ENCODE measurements at places on chromosomes 1 and 21.

GRCh38 chr1:154429118-154429517, 24.0 kb downstream of the IL6R start:
- no peak for DNase-seq

GRCh38 chr1:221715321-221716169, 26.3 kb downstream of the DUSP10 start:
- DNase-seq: no peak

- no peak for DNase-seq
These were observed 103.0 kb upstream of the PLPPR5 start for GRCh38 chr1:99107680-99108079.

GRCh38 chr1:192566657-192567056, 8.9 kb upstream of the RGS1 start:
- DNase-seq: no peak

- no peak for DNase-seq
These were observed 241.2 kb upstream of the SAMSN1 start for GRCh38 chr21:14787312-14787711.

DNA sequence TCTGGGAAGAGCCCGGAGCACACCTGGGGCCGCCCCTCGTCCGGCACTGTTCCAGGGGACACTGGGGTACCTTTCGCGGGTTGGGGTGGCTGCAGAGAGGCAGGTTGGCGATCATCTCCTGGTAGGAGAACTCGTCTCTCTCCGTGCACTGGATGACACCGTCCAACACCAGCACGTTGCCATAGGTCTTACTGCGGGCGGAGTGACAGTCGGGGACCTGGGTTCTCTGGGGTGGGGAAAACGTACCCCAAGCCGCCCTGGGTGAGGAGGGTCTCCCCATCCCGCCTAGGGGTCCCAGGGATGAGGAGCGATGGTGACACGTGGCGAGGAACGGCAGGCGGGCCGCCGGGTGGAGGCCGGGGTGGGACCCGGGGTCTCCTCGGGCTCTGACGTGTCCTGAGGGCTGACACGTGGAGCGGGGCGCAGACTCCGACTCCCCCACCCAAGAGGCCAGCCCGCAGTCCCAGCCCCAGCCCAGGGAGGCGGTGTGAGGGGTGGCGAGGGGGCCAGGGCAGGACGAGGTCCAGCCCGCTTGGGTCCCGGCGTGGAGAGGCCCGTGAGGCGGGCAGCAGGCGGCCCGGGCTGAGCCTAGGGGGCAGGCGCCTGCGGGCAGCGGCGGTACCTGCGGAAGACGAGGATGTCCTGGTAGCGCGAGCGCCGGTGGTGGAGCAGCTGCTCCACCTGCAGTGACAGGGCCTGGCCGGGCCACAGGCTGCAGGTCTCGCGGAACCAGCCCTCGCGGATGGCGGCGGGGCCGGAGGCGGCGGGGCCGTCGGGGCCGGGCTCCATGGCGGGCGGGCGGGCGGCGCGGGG, 457 bp downstream of the SRM start:
- no peak for DNase-seq

- DNase-seq: no peak
These were observed 212.0 kb downstream of the SLC45A1 start for GRCh38 chr1:8529901-8530300.

DNA sequence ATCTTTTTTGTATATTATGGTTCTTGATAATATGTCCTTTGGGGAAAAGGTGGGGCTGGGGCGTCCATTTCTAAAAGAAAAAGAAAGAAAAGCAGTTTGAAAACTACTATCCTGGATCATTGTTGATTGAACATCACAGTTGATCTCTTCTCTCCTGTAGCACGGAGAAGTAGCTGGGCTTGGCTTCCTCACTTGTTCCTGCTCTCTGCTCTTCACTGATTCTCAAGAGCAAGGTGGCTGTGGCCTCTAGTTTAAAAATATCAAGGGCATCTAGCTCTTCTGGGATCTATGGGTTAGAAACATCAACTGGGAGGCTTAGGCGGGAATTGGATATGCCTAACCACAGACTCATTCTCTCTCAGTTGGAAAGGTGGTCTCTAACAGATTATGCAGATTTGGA, 38.1 kb upstream of the EPHA8 start:
- no peak for DNase-seq

DNA sequence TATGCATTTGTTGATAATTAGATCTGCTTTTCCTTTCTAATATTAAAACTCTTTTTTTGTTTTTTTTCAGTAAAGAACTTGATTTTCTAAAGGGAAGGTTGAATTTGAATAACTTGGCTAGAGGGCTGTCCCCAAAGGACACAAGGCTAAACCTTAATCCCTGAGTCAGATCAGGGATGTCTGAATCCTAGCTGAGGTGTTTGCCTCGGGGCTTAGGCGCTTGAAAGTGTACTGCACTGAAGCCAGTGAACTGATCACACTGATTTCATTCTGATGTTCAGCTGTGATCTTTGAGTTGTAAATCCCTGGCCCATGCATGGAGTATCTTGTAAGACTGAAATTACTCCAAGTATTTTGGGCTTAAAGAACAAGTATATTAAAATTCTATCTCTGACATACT, 42.8 kb downstream of the MTR start:
- no peak for DNase-seq

DNA sequence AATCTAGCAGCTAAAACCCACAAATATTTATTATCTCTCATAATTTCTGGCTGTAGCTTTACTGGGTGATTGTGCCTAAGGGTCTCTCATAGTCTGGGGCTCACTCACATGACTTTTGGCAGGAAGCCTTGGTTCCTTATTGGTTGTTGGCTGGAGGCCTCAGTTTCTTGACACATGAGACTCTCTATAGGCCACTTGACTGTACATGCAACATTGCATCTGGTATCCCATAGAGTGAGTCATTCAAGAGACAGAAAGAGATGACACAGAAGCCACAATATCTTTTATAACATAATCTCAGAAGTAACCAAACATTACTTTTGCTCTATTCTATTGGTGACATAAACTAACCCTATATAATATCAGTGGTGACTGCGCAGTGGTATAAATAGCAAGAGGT, 128.5 kb upstream of the HNRNPU start:
- DNase-seq: no peak

DNA sequence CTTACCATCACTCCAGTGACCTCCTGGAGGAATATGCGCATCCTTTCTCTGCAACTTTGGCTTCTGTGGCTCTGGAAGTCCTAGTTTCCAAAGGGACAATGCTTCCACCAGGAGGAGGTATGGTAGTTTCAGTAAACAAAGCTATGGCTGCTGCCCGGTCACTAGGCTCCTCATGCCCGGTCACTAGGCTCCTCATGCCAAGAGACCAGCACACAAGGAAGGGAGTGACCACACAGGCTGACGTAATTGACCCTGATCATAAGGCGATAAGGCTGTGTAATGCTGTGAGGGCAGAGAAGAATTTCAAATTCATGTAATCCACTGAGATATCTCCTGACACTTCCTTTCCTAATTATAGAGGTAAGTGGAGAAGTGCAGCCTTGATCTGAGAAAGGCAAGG, 102.9 kb downstream of the DTL start:
- DNase-seq: no peak

DNA sequence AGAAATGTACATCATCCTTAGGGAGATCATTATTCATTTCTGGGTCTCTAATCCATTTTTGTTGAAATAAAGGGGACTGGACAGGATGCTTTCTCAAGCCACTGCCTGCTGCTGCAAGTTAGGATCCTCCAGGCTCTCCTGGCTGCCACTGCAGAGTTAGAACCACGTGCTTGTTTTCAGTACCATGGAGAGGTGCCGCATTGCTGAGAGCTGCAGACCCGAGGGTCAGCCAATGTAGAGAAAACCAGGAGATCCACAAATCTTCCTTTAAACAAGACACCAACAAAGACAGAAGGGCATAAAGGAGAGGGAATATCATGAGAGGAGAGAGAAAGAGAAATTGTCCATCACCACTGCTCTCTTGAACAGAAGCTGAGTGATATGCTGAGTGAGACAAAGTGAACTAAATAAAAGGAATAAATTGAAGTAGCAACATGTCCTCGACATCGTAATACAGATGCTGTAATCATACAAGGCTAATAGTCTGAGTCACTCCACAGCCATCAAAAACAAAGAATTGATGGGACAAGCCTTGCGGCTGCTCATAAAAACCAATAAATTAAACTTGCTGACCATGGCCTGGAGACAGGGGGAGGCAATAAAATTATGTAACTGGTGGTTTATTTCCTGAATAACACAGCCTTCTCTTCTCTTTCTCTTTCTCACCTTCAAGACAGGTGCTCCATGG, 255.7 kb downstream of the OMA1 start:
- no peak for DNase-seq

DNA sequence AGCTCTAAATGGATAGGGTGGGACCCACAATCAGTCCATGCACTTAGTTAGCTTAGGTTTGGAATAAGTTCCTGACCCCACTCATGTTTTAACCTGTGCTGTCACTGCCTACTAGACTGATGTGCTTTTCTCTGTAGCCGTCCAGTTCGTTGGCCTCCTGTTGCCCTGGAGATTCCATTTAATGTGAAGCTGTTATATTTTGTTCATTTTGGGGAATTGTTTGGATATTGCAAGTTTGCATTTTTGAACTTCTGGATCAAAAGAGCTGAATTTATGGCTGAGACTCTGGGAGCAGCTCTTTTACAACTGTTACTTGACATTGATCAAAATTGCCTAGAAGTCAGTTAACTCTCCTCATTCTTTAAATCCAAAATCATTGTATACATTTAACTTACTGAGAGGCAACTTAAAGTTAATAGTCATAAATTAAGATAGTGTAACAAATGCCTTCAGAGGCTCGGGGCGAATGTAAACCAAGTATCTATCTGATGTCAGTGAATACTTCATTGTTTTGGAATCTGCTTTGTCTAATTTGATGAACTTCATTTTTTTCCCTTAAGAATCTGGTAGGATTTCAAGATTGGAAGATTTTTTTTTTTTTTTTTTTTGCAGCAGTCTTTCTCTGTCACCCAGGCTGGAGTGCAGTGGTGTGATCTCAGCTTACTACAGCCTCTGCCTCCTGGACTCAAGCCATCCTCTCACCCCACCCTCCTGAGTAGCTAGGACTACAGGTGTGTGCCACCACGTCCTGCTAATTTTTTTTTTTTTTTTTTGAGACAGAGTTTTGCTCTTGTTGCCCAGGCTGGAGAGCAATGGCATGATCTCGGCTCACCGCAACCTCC, 38.1 kb downstream of the MIGA1 start:
- no peak for DNase-seq

GRCh38 chr1:41394959-41395956, 34.0 kb downstream of the FOXO6 start:
- no peak for DNase-seq

DNA sequence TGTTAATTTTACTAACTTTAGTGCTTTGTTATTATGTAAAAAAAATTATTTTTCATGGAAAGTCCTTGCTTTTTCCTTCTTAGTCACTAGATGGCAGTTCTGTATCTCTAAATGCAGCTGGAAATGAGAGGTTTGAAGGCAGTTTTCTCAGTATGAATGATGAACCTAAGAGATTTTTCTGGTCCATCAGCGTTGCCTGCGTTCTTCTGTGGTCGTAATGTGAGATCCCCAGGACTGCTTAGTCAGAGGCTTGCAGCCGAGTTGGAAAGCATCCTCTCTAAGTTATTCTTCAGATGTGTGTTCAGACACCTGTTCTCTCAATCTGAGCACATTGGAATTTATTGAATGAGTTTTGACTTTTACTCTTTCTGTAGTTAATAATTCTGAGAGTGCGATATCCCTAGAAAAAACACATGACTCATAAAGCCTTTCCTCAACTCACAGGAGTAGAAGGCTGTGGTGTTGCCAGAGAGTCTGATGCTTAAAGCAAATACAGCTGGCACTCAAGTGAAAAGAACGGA, 99.3 kb downstream of the FMN2 start:
- peak; percentile 76 for DNase-seq

DNA sequence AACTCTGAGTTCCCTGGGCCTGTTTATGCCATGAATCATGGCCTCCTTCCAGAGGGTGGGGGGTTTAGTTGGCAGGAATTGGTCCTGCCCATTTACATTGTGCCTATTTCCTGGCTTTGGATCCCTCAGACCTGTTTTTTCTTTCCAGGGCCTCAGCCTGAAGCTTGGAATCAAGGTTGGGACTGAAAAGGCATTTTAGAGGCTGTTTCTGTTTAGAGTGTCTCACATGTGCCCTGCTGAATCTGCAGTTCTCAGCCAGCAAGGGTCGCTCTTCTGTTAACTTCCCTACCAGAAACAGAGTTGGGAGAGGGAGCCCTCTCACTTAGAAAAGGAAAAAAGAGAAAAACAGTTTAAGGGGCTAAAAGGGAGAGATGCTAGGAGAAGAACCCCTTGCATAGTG, 191.1 kb downstream of the PTPRC start:
- DNase-seq: no peak

- no peak for DNase-seq
These were observed 9.6 kb upstream of the SIM2 start for GRCh38 chr21:36689324-36689723.

GRCh38 chr1:107415241-107415640, 274.4 kb downstream of the NTNG1 start:
- DNase-seq: no peak

- DNase-seq: no peak
These were observed 1.0 kb downstream of the EGLN1 start for GRCh38 chr1:231420959-231421545.

DNA sequence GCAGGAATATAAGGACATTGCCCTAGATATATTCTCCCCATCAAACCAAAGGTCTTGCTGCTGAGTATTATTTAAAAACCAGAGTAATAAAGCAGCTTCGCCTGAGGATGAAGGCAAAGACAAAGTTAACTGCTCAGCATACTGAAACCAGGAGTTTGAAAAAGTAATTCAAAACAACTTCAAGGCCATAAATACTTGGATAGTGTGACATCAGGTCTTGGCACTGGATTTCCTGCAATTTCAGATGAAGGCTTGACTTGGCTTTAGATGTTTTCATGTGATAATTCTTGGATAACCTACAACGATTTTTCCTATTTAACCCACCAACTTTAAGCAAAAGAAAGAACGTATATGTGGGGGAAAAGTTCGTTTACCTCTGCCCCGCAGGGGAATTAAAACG, 10.6 kb downstream of the SOD1 start:
- no peak for DNase-seq

- no peak for DNase-seq
These were observed 6.2 kb upstream of the MMP23B start for GRCh38 chr1:1625824-1626206.

DNA sequence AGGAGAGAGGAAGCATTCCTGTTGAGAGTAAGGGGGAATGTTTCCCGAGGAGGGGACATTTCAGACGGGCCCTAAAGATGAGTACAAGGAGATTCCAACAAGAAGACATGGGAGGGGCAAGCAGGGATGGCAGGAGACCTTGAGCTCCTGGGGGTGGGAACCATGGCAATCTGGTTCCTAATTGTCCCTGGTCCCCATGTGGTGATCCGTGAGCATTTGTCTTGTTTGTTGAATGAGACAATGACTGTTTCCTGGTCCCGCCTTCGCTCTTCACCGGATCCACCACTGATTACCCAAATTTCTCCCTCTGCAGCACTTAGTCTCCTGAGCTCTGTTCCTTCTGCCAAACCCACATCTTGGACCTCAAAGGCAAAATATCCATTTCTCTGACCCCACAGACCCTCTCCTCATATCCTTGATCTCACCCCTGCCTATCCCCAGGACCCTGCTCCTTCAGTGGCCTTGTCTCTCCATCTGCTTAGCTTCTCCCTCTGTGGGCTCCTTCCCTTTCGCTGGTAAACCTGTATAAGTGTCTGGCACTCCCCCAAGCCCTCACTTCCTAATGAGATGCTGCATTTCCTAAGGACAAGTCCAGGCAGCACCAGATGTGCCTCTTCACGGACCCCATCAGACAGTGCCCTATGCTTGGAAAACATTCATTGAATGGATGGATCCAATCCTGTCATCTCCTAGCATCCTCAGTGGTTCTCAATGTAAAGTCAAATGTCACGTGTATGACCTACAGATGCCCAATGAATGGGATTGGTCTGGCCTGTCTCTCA, 8.3 kb upstream of the CSF1 start:
- no peak for DNase-seq
